B cell (primary cell): ENCODE measurements at places on chromosomes 7 and 10.

DNA sequence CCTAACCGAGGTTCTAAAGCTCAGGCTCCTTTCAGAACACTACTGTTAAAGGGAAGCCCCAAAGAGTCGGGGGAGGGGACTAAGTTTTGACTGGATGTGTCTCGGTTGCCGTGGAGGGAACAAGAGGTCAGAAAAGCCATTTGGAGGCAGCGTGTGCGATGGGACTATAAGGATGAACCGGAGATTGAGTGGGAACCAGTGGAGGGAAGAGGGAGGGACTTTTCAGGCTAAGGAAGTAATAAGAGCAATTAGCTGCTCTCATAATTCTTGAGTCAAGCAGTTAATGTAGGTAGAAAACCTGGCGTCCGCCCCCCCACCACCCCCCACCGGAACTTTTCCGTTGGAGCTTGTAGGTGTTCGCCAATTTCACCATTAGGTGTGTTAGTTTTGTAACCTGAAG is 491 bp upstream of the AKAP9 start:
- no peaks in the 10 kb centered on the region for H3K36me3 ChIP-seq
- peak overlapping the region; percentile 83 for H3K4me3 ChIP-seq
- DNase-seq: no peak
- no peaks in the 10 kb centered on the region for H3K27me3 ChIP-seq
- H3K27ac ChIP-seq: peak overlapping the region; percentile 90

DNA sequence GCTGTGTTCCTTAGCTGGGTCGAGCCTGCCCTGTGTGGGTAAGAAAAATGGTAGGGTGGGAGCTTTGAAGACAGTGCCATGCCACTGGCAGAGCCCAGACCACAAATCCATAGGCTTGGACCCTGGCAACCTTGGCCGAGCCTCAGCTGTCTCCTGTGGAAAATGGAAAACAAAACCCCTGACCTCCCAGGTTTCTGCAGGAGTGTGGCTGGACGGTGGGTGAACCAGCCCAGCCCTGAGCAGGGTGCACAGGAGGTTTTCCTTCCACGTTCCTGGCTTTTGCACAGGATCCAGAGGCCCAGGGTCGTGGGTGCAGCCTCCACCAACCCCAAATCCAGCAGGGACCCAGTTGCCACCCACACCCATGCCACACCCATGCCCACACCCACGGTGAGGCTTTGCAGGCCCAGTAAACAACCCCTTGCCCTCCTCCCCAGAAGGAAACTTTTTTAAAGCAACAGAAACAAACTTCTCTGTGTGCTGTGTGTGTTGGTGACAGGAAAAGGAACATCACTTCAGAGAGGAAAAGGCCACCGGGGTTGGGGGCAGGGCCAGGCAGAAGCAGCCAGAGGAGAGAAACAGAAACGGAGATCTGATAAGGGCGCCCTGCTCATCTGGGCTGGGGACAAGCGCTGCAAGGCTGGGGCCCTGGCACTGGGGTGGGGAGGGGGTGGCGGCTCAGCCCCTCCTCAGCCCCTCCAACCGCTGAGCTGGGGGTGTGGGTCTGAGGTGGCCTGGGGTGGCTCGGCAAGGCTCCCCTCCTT is 20.7 kb upstream of the ZMIZ1 start:
- DNase-seq: peak; percentile 46
- peak overlapping the region; percentile 18 for H3K27ac ChIP-seq
- H3K4me1 ChIP-seq: peaks cover 27% of the 10 kb centered on the region
- peaks cover 12% of the 10 kb centered on the region for H3K27me3 ChIP-seq
- H3K36me3 ChIP-seq: no peaks in the 10 kb centered on the region

- H3K36me3 ChIP-seq: no peaks in the 10 kb centered on the region
- peak overlapping the region; percentile 80 for H3K4me3 ChIP-seq
- no peaks in the 10 kb centered on the region for H3K27me3 ChIP-seq
Observed at GRCh38 chr7:50069613-50070012, 23.4 kb downstream of the ZPBP start.

- H3K4me1 ChIP-seq: peaks cover 12% of the 10 kb centered on the region
- H3K27me3 ChIP-seq: no peaks in the 10 kb centered on the region
- H3K4me3 ChIP-seq: no peak overlapping the region
- no peak overlapping the region for H3K27ac ChIP-seq
- DNase-seq: no peak
- no peaks in the 10 kb centered on the region for H3K36me3 ChIP-seq
Observed at GRCh38 chr7:121452389-121452788, 56.3 kb upstream of the FAM3C start.

DNA sequence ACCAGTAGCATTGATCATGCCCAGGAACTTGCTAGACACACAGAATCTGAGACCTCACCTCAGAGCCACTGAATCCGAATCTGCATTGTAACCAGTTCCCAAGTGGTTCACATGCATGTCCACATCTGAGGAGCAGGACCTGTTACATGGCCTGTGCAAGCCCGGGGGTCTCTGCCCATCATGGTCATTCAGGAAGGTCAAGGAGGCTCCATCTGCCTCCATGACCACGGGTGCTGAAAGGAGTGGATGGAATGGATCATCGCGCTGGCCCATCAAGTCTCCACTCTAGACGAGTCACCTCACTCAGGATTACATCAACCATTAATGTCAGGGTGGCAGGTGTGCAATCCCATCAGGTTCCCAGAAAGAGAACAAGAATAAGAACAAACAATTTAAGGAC is 85.8 kb upstream of the ADAM12 start:
- H3K4me1 ChIP-seq: no peaks in the 10 kb centered on the region
- H3K4me3 ChIP-seq: no peak overlapping the region
- no peak for DNase-seq
- no peaks in the 10 kb centered on the region for H3K27me3 ChIP-seq

DNA sequence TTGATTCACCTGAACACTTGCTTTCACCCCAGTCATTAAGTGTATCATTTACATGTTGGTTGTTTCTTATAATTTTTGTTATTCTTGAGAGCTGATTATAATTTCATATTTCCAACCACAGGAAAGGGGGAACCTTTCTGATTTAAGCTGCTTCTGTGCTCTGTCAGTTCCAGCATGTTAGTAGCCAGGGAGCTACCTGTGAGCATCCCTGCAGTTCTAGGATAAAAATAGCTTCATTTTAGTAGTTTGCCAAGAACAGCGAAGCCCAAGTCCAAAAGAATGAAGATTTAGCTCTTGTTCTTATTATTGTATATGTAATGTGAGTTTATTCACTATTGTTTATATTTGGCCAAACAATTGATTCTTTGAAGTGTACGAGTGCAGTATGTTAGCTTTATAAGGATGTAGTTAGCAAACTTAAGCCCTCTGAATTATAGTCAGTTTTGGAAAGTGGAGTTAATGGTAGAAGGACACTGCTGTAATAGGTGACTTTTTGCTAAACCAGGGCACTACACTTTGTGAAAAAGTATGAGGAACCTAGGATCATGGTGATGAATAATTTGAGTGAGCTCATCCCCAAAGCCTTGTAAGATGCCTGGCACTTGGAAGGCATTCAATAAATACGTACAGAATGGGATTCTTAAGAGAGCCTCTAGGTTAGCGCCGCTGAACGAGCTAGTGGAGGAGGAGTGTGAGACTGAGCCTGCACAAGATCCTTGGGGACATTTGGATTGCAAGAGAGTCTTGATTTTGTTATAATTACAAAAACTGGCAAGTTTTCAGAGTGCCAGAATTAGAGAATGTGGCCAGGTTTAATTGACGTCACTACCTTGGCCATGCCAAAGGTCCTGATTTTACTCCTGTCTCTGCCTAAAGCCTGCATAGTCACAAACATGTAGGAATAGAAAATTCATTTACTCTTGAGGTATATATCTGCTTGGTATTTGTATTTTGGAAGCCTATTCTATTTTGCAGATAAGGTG is 29.8 kb downstream of the DNAH11 start:
- no peak overlapping the region for H3K27ac ChIP-seq
- no peak for DNase-seq
- H3K4me1 ChIP-seq: no peaks in the 10 kb centered on the region
- H3K36me3 ChIP-seq: no peaks in the 10 kb centered on the region

DNA sequence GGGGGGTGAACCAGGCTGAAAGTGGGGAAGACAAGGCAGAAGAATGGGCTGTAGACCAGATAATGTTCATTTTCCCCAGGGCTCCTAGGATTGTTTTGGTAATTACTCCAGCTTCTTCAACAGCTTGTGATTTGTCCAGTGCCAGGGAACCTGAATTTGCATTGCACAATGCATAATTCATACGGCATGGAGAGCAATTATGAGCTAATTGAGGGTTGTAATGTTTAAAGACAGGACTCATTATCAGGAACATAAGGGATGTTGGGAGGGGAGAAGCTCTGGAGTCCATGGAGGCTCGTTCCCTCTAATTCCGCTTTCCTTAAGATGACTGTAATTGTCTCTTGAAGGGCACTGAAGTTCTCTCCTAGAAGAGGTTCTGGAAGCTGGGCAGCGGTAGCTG is 405.0 kb upstream of the ZMIZ1 start:
- no peaks in the 10 kb centered on the region for H3K36me3 ChIP-seq
- H3K27ac ChIP-seq: no peak overlapping the region
- no peak for DNase-seq
- peaks cover 7% of the 10 kb centered on the region for H3K27me3 ChIP-seq
- H3K4me3 ChIP-seq: no peak overlapping the region
- peaks cover 4% of the 10 kb centered on the region for H3K4me1 ChIP-seq

- DNase-seq: no peak
- no peak overlapping the region for H3K27ac ChIP-seq
- no peaks in the 10 kb centered on the region for H3K27me3 ChIP-seq
- no peaks in the 10 kb centered on the region for H3K4me1 ChIP-seq
- no peak overlapping the region for H3K4me3 ChIP-seq
Observed at GRCh38 chr7:136079066-136079465, 101.9 kb upstream of the MTPN start.

DNA sequence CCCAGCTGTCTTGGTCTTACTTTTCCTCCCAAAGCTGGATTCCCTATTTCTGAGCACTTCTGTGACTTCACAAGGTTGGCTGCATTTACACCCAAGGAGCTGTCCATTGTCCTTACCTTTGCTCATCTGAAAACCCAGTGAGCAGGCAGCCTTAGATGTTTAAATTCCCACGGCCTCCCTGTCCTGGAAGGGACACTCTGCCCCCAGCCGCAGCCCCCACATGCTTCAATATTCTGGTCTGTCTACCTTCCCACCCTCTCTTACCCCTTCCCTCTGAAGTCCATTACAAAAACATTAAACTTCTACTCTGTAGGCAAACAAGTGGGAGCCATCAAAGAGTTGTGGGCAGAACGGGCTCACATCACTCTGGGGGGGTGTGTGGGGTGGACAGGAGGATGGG is 73.8 kb upstream of the EFCAB10 start:
- no peaks in the 10 kb centered on the region for H3K27me3 ChIP-seq
- no peak overlapping the region for H3K27ac ChIP-seq
- no peak overlapping the region for H3K4me3 ChIP-seq
- DNase-seq: no peak
- H3K4me1 ChIP-seq: no peaks in the 10 kb centered on the region

DNA sequence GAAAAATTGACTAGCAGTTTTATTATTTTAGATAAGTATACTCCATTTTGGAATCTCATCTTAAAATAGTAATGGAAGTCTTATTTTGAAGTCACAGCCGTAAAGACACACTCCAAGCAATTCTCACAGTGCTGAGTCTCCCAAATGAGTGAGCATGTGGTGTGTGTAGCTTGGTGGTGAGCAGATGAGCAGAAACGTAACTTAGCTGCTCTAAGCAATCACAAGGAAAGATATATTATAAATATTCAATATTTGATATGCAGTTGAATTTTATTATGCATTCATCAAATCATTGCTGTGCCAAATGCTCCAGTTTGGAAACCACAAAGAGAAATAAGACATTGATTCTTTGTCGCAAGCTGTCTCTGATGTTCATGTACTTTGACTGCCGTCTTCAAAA is 61.2 kb downstream of the CSTF2T start:
- no peak overlapping the region for H3K27ac ChIP-seq
- H3K36me3 ChIP-seq: no peaks in the 10 kb centered on the region
- no peaks in the 10 kb centered on the region for H3K27me3 ChIP-seq
- H3K4me3 ChIP-seq: no peak overlapping the region
- H3K4me1 ChIP-seq: no peaks in the 10 kb centered on the region
- DNase-seq: no peak

GRCh38 chr10:76251841-76252671 is 820.6 kb downstream of the LRMDA start:
- H3K36me3 ChIP-seq: no peaks in the 10 kb centered on the region
- H3K27me3 ChIP-seq: no peaks in the 10 kb centered on the region
- no peaks in the 10 kb centered on the region for H3K4me1 ChIP-seq
- no peak for DNase-seq

DNA sequence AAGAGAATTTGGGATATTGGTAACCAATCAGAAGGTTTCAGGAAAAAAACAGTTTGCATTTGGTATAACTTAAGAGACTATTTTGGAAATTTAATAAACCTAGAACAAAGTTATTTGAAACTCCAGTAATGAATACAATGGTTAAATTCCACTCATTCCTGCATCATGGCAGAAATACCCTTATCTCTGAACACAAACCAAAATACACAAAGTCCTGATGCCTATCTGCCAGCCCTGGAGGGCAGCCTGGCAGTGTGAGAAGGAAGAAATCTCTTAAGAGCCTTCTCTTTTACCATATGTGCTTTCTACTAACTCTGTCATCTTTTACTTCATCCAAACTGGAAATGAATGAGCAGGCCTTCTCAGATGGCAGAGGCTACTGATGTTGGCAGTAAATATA is 147.1 kb upstream of the LYZL1 start:
- H3K27me3 ChIP-seq: no peaks in the 10 kb centered on the region
- H3K4me3 ChIP-seq: no peak overlapping the region
- no peak for DNase-seq
- H3K27ac ChIP-seq: no peak overlapping the region
- no peaks in the 10 kb centered on the region for H3K4me1 ChIP-seq

DNA sequence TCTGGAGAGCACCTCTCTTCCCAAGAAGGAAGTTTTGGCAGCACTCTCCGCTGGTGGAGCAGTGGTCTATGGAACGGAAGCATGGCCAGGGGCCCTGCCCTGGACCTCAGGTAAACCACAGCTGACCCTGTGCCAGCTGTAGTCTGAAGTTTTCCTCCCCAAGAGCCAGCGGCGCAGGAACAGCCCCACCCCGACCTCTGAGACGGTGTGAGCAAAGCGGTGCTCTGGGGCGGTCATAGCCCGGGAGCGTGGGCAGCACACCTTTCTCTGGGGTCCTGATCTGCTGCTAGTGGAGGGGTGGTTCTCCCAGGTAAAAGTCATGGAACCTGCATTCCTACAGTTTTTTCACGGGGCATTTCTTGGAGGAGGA is 52.6 kb downstream of the TSPAN15 start:
- DNase-seq: no peak
- H3K4me3 ChIP-seq: no peak overlapping the region
- no peaks in the 10 kb centered on the region for H3K27me3 ChIP-seq
- no peaks in the 10 kb centered on the region for H3K36me3 ChIP-seq

DNA sequence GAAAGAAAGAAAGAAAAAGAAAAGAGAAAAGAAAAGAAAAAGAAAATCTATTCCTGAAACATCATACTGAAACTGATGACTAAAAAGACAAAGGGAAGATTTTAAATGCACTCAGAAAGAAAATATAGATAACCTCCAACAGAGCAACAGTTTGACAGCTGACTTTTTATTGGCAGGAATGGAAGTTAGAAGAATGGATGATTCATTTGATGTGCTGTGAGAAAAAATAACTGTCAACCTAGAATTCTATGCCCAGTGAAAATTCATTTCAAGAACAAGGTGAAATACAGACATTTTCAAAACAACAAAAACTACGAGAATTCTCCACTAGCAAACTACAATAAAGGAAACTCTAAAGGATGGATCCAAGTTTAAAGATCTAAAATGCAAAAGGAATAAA is 50.5 kb upstream of the HSPA12A start:
- DNase-seq: no peak
- no peak overlapping the region for H3K4me3 ChIP-seq
- no peaks in the 10 kb centered on the region for H3K27me3 ChIP-seq

- peak overlapping the region; percentile 87 for H3K27ac ChIP-seq
- no peaks in the 10 kb centered on the region for H3K27me3 ChIP-seq
- peaks cover 83% of the 10 kb centered on the region for H3K4me1 ChIP-seq
Observed at GRCh38 chr10:11180228-11180627, 162.6 kb downstream of the CELF2 start.
